AG04450 (cell line): ENCODE measurements at places on chromosomes 2 and 18.

DNA sequence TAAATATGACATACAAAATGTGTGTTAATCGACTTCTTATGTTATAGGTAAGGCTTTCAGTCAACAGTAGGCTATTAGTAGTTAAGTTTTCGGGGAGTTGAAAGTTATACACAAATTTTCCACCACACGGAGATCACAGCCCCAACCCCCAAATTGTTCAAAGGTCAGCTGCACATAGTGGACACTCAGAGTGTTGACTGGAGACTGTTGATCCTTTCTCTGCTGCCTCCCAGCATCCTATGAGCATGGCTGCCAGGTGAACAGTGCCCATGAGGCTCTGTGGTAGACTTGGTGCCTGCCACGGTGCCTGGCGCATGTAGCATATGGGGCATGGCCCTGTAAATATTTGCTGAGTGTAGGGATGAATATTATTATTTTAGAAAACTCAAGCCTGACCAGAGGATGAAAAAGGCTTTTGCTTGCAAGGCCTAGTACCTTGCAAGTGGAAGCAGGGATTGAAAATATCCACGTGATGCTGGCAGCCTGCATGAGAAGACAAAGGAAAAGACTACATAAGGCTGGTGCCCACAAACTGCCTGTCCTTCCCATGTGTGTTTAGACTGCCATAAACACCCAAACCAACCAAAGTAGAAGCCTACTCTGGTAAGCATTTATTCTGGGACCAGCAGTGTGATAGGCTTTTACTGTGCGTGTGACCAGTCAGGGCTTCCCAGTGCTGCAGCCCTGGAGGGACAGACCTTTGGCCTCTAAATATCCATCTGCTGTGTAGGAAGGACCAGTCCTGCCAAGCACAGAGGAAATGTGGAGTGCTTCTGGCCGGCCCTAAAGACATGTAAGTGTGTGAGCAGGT is 226.1 kb downstream of the LDLRAD4 start:
- DNase-seq = no peak

DNA sequence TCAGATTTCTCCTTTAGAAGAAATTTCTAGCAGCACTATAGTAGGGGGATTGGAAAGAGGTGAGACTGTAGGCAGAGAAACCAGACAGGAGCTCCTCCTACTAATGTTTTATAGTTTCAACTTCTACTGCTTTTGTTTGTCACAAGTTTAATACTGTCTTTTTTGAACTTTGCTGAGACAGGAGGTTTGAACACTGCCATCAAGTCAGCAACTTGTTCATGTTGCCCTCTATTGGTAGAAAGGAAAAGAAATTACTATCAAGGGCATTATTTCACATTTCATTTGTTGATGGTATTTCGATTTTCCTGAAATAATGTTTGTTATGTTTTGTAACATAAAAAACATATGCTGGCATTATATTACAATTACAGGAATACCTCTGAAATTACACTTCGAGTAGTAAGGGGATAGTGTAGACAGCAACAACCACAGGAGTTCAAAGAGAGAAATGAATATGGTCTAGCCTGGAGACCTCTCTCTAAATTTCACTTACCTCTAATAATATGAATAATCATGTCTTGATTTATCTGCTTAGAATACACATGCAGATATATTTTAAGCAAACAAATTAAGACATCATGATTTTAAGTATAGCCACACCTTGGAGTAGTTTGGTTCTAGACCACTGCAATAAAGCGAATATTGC is 12.4 kb upstream of the CCDC88A start:
- no peak for DNase-seq

GRCh38 chr2:154261473-154262027 is 389.8 kb downstream of the GALNT13 start:
- no peak for DNase-seq

- no peak for DNase-seq
Observed at GRCh38 chr2:42725657-42726056, 38.3 kb downstream of the OXER1 start.

DNA sequence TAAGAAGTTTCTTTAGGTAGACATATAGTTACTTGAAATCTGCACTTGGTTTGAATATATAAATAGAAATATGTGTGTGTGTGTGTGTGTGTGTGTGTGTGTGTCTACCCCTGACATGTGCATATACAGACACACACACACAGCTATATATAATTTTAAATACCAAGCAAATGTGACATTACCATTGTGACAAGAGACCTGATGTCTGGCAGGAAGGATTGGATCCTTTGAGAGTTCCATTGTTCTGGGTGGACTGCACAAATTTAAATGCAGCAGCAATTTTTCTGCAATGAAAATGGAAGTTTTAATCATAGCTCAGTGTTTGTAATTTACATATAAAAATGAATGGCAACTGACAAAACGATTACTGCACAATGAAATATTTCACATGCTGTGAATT is 87.8 kb upstream of the CCDC195 start:
- DNase-seq = no peak

DNA sequence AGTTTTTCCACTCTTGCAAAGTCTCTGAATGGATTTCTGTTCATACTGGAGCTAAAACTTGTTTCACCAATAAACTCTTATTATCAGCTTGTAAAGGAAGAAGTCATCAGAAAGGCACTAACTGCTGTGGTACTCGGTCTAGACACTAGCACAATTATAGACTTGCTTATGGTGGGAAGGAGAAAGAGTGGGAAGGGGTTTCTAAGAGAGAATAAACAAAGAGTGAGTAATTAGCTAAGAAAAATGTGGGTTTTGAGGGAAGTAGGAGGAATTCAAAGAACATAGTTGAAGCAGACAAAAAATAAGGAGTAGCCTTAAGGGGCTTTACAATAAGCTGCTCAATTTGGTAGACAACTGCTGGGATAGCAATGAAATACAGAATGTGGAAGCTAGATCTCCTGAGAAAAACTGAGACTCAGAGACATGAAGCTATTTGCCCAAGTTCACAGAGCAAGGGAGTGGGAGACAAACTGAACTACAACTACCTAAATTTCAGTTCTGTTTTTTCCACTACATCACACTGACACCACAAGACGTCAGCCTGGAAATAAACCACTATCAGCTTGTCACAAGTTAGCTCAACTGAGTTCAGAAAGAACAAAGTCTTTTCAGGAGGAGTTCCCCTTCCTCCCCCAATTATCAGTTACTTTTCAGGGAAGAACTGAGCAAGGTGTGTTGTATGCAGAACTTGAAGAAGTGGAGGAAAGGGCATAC is 59.7 kb downstream of the MAP4K3 start:
- no peak for DNase-seq

DNA sequence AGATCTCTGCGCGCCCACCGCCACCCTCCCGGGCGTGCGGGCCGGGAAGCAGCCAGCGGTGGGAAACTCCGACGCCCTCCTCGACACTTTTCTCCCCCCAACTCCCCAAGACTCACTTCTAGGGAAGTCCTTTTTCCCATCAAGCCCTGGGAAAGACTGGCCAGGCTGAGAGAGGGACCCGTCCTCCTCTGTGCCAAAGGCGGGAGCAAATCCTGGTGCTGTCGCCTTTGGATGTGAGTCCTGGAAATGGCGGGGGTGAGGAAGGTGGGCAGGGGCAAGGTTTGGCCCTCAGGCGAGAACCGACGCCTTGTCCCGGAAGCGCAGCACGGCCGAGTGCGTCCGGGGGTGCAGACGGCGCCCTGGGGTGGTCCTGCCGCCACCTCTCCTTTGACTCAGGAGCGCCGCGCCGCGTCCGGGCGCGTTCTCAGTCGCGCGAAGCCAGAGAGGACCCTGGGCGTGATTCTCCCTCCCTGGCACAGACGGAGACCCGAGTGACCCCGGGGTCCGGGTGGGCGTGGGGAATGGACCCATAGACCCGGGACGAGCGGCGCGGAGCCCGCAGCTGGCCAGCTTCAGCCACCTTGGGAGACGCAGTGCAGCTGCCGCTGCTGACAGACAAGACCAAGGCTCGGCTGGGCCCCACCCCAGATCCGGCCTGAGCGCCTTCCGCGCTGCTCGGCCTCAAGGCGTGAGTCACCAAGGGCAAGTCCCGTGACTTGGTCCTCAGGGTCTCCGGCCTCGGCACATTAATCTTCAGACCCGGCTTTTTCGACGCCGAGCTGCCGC is 3.5 kb upstream of the LBX2 start:
- peak; percentile 58 for DNase-seq

DNA sequence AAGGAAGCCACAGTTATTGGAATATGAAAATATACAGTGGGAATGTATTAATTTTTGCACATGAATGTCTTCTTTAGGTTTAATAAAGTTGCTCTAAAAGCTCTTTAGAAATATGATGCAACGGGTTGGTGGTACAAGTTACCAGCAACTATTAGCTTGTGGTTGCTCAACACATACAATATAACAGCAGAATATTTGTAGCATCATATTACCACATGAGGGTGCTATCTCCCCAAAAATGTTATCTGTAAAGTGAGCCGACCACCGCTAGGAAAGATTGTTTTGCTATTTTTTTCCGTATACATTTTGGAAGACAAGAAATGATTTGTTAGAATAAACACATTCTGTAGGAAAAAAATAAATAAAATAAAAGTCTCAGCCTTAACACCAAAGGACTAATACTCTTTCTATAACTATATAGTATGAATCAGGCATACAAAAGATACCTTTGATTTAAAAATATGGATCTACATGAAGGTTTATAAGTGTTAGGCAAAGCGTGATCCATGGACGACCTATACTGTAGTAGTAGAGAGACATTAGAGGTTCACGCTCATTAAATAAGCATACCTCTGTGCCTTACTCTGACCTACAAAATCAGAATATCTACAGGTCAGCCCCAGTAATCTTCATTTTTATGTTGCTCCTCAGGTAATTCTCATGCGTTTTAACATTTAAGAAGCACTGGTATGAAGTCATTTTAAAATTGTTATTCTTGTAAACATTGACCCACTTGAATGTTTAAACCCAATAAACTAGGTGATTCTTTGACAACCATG is 1110.6 kb upstream of the ACVR2A start:
- peak; percentile 6 for DNase-seq

GRCh38 chr18:36378205-36378604 is 80.7 kb downstream of the FHOD3 start:
- no peak for DNase-seq

DNA sequence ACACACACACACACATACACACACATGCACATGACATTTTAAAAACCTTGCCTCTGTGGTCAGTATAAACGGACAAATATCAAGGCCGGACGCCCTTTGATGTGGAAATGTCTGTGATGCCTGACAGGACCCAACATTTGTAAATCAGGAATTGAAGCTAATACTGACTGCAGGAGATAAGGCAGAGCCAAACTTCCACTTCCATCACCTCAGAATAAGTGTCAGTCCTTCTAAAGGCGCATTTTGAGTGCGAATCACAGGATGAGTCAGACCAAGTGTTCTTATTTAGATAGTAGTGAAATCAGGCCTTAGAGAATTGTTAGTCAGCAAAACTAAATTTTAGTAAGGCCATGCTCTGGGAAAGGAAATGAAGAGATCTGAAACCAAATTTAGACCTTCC is 211.7 kb upstream of the LRATD1 start:
- no peak for DNase-seq

- DNase-seq = no peak
Observed at GRCh38 chr18:3973191-3973850, 481.8 kb downstream of the DLGAP1 start.

GRCh38 chr2:19313553-19313952 is 44.9 kb downstream of the OSR1 start:
- no peak for DNase-seq

GRCh38 chr18:47120428-47120827 is 29.9 kb downstream of the HDHD2 start:
- no peak for DNase-seq

GRCh38 chr2:15992457-15993231 is 52.3 kb downstream of the MYCN start:
- no peak for DNase-seq

DNA sequence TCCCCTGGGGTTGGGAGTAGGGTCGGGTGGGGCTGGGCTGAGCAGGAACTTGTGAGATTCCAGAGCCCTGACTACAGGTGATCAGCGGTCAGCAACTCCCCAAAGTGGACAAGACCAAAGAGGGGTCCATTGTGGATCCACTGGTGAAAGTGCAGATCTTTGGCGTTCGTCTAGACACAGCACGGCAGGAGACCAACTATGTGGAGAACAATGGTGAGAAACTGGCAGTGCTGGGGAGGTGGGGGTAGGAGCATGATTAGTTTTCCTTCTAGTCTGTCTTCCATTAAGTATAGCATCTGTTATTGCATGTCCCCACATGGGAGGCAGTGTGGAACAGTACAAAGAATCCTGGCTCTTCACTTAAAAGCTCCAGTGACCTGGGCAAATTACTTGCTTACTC is 23.7 kb downstream of the ZNF142 start:
- no peak for DNase-seq

DNA sequence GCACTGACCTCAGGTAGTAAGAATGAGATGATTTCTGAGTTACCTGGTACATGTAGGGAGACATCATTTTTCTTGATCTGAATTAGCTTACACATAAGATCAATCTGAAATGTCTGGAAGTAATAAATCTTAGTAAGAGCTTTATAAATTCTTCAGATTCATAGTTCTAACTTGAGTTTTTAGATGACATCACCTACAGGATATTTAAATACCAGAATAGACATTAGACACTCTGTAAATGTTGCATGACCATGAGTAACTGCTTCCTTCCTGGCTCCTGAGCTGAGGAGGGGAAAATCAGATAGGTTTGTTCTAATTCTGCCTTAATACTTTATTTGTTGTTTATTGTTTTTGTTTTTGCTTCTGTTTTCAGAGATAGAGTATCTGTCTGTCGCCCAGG is 181.8 kb downstream of the PHLPP1 start:
- no peak for DNase-seq

GRCh38 chr18:59631583-59632181 is 65.5 kb downstream of the CCBE1 start:
- DNase-seq = no peak

DNA sequence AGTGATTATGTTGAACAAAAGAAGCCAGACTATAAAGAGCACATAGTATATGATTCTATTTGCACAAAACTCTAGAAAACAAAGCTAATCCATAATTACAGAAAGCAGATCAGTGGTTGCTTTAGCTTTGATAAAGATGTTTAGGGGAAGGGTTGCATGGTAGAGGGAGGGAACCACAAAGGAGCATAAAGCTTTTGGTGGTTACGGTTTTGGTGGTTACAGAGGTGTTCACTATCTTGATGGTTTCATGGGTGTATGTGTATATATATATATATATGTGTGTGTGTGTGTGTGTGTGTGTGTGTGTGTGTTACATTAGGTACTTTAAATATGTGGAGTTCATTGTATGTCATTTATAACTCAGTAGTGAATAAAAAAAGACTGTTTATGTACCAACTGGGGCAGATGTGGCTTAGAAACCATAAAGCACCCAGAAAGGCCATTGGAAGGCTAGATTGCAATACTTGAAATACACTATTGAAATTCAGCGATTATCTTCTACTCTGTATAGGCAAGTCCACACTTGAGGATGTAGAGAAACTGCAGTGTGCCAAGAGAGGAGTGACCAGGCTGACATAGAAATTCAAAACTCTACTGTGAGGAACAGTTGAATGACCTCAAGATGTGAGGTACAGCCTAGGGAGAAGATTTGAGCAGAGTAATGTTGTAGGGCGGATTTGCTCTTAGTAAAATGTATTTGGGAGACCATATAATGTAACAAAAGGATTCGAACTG is 60.6 kb downstream of the CAB39 start:
- DNase-seq = no peak
